ENCODE measurements at places on chromosomes 6 and 20.

- DNase-seq: no peak
Observed at GRCh38 chr6:168876956-168877355, 376.7 kb downstream of the THBS2 start.

- no peak for DNase-seq
Observed at GRCh38 chr20:58922036-58922435, 59.0 kb upstream of the NELFCD start.

DNA sequence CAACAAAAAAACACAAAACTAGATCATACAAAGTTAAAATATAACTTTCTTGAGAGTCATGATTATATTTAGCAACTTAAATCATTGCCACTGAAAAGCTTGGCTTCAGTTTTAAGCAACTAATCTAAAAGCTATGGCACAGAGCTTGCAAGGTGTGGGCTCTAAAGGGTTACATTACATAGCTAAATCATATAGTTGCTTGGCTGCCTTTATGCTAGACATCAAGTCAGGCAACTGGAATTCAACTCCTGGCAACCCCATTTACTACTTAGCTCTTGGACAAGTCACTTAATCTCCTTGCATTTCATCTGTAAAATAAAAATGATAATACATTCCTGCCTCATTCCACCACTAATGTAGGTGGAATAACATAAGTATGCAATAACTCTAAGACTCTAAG lies 40.9 kb upstream of the GCM1 start:
- DNase-seq: no peak

GRCh38 chr20:61556111-61556510 lies 304.1 kb downstream of the CDH4 start:
- DNase-seq: no peak

DNA sequence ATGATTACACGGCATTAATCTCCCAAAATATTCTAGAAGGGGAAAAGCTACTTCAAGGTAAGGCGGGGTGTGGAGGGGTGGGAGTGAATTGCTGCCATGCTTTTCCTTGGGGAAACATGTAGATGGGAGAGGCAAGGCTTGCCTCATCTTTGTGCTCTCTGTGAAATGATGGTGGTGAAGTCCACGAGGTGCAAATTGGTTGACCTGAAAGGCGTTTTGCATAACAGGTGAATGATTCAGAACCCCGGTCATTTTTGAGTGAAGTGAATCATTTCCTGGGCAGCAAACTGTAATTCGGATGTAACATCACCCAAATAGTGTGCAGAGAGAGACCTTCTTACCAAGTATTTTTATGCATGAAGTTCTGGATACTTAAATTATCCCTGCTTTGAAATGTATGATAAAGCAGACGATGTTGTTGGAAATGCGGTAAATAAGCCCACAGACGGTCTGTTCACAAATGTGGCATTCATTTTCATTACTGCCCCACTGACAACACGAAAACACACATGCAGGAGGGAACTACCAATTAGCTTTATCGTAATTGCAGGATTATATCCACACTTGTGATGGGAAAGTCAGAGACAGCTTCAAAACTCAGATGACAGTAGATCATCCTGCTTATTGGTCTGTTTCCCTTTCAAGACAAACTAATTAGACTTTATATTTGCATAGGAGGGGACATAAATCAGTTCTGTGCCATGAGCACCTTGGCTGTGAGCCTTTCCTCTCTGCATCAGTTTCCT lies 3.0 kb downstream of the CDH4 start:
- DNase-seq: no peak

- peak; percentile 25 for DNase-seq
Observed at GRCh38 chr6:1527073-1527457, 82.7 kb upstream of the FOXC1 start.

GRCh38 chr20:15498926-15499325 lies 1074.3 kb downstream of the KIF16B start:
- DNase-seq: no peak

GRCh38 chr6:113875470-113875869 lies 18.3 kb downstream of the MARCKS start:
- no peak for DNase-seq

DNA sequence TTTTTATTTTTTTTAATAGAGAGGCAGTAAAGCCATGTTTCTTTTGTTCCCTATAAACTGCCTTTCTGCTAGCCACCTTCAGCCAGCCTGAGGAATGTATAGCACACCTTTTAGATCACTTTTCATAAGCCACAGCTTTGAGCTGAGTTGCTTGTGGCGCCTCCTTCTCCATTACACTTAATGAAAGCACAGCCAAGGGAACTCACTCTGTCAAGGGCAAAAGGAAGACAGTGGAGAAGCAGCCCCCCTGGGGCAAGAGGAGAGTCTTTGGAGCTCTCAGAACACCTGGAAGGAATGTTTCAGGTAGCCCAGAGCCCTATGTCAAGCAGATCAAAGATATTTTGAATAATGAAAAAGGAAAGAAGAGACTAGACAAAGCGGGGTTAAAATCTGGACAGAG lies 235.1 kb downstream of the CLIC5 start:
- DNase-seq: no peak

DNA sequence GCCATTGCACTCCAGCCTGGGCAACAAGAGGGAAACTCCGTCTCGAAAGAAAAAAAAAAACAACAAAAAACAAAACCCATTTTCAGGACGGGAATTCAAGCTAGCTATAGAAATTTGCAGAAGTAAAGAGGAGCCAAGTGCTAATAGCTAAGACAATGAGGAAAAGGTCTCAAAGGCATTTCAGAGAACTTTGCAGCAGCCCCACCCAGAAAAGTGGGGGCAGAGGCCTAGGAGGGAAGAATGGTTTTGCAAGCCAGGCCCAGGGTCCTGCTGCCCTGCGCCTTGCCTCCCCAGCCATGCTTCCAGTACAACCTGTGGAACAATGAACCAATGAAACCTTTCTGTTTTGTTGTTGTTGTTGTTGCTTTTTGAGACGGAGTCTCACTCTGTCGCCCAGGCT lies 38.3 kb upstream of the SAMHD1 start:
- DNase-seq: no peak

GRCh38 chr20:49677777-49678758 lies 35.6 kb downstream of the B4GALT5 start:
- DNase-seq: no peak

- DNase-seq: no peak
Observed at GRCh38 chr6:158028876-158029275, 47.2 kb downstream of the SYNJ2 start.

All from GM12864 (cell line).